ENCODE measurements at places on chromosomes 6 and 20. TPM values are rescaled to one million over a fixed set of nuclear protein-coding genes. Genes with fewer than 3 reads are reported as not detected.

Gene CLPSL2
- polyA plus RNA-seq = not detected

Gene ESR1
- polyA plus RNA-seq = 4.7 TPM

Gene WDR27
- polyA plus RNA-seq = 8.3 TPM

Gene CLDN20
- not detected for polyA plus RNA-seq

Gene SIRPB2
- 1.5 TPM for polyA plus RNA-seq

Gene CCHCR1
- 5.6 TPM for polyA plus RNA-seq

Gene EYS
- 0.63 TPM for polyA plus RNA-seq

Gene SLC17A1
- 3.9 TPM for polyA plus RNA-seq

Gene ANKRD66
- polyA plus RNA-seq = not detected

Gene KCNQ2
- polyA plus RNA-seq = not detected

Data from liver (tissue), 10 donors.